ENCODE measurements at places on chromosomes 5 and 9.
A peak's percentile ranks its signal among the peaks of the same experiment; 100 is the strongest.

GRCh38 chr5:125065741-125066140 lies 319.3 kb upstream of the ZNF608 start:
- DNase-seq = no peak

GRCh38 chr9:85536076-85536475 lies 205.7 kb downstream of the AGTPBP1 start:
- peak; percentile 73 for DNase-seq

DNA sequence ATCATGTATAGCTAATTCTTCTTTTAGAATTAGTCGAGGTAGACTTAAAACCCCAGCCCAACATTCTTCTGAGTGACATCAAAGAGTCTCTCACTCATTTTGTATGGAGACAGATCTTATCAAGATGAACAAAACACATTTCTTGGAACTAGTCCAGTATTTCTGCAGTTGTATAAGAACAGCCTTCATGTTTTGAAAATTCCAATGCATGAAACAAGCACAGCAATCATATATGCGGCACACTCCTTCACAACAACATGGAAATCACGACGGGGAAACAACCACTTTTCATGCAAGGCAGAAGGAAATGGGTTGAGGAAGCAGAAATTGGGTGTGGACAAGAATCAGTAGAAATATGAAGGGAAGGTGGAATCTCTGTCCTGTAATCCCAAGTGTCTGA lies 113.8 kb downstream of the PLK2 start:
- DNase-seq = no peak

GRCh38 chr9:123312306-123312877 lies 43.6 kb upstream of the CRB2 start:
- no peak for DNase-seq

GRCh38 chr5:26763215-26763614 lies 275.2 kb downstream of the CDH9 start:
- DNase-seq = no peak

DNA sequence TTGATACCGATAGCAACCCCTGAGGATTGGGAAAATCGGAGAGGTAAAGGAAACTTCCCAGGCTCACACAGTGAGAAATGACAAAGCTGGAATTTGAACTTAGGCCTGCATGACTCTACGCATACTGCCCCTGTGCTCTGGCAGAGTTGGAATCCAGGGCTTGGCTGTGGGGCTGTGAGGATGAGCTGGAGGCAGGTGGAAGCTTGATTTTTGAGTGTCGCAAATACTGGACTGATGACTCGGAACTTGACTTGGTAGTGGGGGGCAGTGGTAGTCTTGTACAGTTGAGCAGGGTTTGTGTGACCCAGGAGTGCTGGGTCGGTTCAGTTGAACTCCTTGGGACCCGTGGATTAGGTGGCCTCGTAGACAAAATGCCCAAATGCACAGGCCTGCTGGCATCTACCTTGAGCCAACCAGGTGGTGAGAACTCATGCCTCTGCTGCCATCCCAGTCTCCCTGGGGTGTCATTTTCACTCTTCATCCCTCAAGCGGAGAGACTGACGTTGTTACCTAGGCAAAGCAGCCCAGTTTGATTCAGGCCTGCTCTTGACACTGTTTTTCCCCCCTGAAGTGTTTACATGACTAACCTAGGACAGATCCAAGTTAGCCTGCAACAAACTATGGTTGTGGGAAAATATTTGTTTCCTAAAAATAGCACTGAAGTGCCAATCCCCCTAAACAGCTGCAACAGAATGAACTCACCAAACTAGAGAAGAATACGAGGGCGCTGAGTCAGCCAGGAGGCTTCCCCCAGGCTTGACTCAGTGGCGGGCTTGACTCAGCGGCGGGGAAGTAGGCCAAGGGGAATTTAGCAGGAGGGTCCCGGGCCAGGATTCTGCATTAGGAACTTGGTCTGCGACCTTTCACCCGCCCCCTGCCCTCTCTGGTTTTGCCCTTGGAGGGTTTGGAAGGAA lies 45.7 kb upstream of the ORM1 start:
- DNase-seq = peak; percentile 79

DNA sequence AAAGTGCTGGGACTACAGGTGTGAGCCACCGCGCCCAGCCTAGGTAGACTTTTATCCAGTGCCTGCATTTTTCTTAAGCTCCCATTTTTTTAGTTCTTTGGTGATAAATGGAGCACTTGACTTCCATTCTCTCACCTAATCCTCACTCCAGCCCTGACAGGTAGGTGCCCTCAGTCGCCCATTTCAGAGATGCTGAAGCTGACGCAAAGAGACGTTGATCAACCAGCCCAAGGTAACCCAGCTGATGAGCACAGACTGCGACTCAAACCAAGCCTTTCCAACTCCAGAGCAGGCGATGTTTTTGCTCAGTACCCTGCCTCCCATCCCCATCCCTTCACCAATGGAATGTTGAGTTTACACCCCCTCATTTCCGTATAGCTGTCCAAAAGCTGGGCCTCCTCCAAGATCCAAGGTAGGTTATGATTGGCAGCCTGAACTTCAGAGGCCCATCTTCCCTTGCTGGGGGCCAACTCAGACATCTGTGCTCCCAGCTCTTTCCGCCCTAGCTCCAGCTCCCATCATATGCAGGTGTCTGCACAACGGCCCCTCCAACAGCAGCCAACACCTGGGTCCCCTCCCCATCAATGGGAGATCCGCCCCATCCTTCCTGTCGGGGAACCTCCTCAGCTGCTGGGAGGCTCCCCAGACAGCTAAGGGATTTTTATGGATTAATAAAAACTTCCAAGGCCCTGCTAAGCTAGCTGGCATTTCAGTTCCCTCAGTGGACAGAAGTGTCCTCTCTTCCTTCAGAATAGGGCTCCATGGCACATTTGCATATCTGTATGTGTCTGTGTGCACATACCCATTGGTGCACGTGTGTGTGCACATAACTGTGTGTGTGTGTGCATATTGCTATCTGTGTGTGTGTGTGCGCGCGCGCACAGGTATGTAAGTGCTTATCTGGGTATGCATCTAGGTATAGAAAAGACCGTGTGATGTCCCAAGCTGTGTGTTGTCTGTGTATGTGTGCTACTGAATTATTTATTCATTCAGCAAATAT lies 39.3 kb upstream of the VDAC1 start:
- DNase-seq = no peak
